ENCODE measurements at places on chromosomes 13 and 19.

- DNase-seq, result no peak
Measured at GRCh38 chr13:24360106-24360505, 50.7 kb downstream of the C1QTNF9 start.

GRCh38 chr13:27026396-27026795 is 145.2 kb downstream of the USP12 start:
- DNase-seq, result no peak

DNA sequence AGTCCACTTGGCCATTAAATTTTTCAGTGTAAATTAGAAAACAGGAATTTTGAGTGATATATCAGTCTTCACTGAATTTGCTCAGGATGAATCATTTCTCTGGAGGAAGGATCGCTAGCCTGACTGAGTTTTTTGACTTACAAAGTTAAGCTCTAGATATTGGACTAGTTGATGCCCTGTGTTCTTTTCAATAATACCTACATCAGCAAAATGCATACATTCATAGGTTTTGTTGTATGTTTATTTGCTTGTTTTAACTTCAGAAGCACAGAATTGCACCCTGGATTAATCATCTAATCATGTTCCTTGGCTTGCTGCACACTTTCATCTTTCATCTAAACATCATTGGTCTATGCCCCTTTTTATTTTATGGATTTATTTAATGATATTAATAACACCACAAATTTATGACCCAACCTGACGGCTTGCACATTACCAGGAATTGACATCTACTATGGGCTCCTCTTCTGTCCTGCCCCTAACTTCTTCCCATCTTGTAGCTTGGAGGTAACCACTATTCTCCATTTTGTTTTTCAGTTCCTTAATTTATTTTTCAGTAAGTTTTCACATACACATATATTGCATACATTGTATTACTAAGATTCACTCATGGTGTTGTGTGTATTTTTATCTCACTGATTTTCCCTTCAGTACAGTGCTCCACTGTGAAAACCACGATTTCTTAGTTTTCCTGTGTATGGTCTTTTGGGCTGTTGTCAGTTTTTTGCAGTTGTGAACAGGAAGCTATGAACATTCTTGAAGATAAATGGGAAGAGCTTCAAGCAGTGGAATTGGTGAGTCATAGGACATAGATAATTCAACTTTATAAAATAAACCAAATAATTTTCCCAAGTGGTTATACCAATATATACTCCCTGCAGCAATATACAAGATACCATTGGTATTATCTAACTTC is 23.3 kb downstream of the COMMD6 start:
- no peak for DNase-seq

DNA sequence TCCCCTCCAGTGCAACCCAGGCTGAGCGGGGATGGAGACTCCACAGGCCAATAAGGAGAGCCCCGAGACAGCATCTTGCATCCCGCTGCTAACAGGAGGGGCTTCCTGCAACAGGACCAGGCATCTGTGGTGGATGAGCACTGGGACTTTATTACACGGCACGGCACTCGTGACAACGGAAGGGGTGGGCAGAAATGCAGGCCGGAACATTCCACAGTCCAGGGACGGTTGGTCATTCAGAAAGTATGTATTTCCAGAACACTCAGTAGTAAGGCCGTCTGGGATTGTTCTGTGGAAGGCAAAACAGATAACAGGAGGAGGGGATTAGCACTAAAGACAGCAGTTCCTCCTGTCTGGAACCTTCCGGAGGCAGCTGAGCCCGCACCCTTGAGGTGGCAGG is 3.3 kb upstream of the TM6SF2 start:
- DNase-seq, result no peak

- DNase-seq, result no peak
Measured at GRCh38 chr19:6491802-6492592, 10.1 kb downstream of the TUBB4A start.

DNA sequence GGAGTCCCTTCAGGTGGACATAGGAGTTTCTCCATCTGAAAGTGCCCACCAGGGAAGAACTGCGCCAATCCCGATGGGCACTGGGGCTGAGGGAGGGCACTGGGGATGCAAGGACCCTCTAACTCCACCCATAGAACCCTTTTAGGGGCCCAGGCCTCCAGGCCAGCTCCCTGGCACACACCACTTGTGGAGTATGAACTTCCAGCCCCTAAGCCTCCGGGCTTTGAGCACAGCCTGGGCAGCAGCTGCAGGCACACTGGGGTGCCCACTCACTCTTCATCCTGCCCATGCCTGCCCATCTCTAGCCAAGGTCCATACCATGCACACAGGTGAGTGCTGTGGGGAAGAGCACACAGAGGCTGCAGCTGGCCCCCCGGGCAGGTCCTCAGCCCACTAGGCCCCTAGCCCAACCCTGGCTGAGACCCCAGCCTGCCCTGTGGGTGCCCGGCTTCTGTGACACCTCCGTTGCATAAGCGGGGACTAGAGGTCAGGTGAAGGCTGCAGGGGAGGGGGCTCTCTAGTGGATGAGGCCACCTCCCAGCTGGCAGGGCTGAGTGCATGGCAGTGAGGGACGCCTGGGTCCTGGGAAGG is 14.6 kb upstream of the SLC7A10 start:
- no peak for DNase-seq

- DNase-seq, result no peak
Measured at GRCh38 chr19:41637484-41637883, 10.6 kb upstream of the CEACAM4 start.

- DNase-seq, result no peak
Measured at GRCh38 chr13:66354879-66355751, 875.0 kb downstream of the PCDH9 start.

- no peak for DNase-seq
Measured at GRCh38 chr19:2453431-2454025, 3.2 kb downstream of the LMNB2 start.

GRCh38 chr13:44273991-44274770 is 99.4 kb upstream of the SERP2 start:
- no peak for DNase-seq

DNA sequence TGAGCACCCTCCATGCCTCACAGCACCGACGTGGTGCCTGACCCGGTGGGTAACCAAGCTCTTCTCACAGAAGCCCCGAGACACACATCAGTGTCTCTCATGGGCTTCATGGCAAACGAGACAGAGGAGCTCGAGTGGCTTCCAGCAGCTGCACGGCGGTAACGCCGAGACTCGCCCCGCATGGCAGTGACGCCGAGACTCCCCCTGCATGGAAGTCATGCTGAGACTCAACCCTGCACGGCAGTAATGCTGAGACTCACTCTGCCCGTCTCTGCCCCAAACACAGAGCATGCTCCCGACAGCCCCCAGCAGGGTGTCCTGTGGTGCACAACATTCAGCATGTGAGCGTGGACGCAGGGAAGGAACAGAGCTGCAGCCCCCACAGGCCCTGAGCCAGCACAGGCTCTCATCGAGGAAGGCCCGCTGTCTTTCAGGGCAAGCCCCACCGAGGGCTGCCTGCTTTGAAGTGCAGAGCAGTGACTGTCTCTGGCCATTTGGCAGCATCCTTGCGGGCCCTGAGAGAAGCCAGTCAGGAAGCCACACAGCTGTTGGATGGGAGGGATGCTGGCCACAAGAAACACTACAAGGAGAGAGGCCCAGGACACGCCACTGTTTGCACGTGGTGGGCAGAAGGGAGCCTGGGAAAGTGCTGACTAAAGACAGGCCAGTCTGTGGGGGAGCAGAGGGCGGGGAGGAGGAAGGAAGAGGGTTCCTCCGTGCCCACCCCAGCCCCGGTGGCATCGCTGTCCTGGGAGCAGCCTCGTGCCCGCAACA is 9.5 kb downstream of the GAS6 start:
- no peak for DNase-seq

DNA sequence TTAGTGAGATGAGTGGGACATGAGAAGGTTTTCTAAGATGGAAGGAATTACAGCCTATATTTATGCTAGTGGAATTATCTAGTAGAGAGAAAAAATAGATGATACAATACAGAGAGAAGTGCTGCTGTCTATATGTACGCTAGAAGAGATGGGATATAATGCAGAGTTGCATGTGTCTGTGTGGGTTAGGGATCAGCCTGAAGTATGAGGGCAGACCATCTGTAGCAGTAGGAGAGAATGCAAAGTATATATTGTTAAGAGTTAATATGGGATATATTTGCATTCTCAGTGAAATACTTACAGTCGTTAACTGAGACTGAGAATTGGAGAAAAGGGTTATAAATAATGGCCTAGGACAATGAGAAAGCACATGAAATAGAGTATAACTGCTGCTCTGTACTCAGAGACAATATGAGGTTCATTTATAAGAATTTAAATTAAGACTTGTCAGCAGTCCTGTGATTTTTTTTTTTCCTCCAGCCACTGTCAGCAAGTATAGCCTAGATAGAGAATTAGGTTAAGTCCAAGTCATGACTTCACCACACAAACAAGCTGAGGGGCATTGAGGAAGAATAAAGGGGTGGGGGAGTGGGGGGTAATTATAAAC is 77.8 kb downstream of the SLITRK1 start:
- DNase-seq, result no peak

- DNase-seq, result no peak
Measured at GRCh38 chr13:106602178-106602577, 34.2 kb upstream of the ARGLU1 start.

- DNase-seq, result no peak
Measured at GRCh38 chr13:110000534-110001345, 214.4 kb upstream of the IRS2 start.

- no peak for DNase-seq
Measured at GRCh38 chr13:25744178-25744577, 307.6 kb downstream of the SHISA2 start.

DNA sequence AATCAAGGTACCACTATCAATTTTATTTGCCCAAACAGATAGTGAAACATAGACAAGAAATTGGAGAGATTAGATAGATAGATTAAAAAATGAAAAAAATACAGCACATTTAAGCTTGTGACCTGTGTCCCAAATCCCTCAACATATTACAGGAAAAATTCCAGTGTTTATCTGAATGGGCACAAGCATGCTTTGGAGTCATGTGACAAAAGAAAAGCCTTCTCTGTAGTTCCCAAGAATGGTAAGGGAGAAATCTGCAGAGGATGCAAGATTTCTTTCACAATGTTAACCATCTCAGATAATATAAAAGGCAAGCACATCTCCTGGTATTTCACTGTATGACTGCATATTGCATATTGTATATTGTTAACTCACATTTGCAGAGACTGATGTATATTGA is 168.0 kb downstream of the PCDH9 start:
- no peak for DNase-seq

DNA sequence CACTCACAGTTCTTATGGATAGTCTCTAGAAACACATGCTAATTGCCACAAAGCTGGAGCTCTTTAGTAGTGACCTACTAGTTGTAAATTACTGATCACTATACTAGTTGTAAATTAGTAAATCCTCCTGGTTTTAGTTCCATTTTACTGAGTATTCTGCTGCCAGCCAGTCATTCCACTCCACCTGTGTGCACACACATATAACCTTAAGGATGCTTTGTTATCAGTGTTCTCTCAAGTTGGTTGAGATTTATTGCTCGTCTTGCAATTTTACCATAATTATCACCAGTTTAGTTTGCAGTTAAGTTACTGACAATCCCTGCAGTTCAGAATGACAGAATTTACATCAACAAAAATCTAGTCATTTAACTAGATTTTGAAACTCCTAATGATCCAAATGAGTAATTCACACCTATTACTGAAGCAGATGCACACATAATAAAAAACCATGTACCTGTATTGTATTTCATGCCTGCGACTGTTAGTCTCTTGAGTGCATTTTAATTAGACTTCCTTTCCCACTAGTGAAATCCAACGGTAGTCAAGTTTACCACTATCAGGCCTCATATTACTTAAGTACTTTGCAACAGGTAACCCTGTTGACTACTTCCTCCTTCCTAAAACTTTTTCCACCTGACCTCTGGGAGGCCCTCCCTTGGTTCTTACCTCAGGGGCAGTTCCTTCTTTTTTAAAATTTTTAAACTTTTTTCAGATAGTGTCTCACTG is 7.6 kb downstream of the TPT1 start:
- DNase-seq, result no peak

DNA sequence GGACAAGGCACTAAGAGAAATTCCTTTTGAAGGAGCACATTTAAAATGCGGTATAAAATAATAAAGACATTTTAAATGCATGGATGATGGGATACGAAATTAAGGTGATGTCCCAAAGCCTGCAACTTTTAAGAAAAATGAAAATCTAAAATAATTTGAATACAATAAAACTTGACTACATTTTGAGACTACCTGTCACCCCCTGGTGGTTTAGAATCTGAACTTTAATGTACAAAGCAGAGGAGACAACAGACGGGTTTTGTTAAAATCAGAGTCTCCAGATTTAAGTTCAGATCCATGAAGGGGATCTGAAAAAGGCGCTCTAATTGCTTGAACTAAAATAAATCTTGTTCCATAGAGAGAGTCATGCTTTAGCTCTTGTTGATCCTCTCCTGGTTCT is 1129.3 kb upstream of the PCDH20 start:
- no peak for DNase-seq

GRCh38 chr13:33110713-33111413 is 94.6 kb downstream of the KL start:
- no peak for DNase-seq

DNA sequence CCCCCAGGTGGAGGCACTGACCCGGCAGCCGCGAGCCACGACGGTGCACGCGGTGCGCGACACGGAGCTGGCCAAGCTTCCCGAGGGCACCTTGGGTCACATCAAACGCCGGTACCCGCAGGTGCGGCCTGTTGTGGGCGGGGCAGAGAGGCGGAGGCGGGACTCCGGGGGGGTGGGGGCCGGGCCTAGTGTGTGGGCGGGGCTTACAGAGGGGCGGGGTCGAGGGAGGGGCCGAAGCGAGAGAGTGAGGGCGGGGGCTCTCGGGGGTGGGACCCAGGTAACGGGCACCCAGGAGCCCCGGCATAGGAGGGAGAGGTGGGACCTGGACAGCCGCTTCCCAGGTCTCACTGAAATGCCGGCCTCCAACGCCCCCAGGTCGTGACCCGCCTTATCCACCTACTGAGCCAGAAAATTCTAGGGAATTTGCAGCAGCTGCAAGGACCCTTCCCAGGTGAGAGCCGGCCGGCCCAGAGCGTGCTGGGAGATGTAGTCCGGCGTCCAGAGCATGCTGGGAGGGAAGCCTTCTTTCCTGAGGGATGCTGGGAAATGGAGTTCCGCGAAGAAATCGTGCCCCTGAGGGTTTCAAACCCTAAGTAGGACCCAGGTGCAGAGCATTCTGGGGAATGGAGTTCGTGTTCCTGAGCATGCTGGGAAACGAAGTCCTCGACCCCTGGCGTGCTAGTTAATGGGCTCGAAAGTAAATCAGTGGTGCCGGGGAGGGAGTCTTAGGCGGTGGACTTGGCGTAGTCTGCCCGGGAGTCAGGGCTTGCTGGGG is 15.7 kb downstream of the PNPLA6 start:
- DNase-seq, result no peak
